ENCODE measurements at places on chromosomes 4 and X.

DNA sequence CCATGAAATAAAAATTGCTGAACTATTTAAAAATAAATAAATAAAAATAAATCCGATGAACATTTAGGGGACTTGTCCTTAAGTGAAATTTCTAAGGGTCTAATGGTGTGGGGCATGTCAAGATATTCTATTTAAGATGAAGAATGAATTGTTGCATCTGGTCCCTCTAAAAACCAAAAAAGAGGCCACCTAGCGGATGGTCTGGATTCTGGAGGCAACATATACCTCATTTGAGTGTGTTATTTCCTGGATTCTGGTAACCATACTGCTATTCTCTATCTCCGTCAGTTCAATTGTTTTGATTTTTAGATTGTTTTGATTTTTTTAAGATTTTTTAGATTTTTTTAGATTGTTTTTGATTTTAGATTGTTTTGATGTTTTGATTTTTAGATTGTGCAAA lies 28.3 kb downstream of the AGTR2 start:
- DNase-seq = no peak

- DNase-seq = no peak
These were observed 293.2 kb upstream of the PRPS2 start for GRCh38 chrX:12497832-12498591.

GRCh38 chrX:110317061-110317819 lies 645 bp downstream of the AMMECR1 start:
- peak; percentile 28 for DNase-seq

DNA sequence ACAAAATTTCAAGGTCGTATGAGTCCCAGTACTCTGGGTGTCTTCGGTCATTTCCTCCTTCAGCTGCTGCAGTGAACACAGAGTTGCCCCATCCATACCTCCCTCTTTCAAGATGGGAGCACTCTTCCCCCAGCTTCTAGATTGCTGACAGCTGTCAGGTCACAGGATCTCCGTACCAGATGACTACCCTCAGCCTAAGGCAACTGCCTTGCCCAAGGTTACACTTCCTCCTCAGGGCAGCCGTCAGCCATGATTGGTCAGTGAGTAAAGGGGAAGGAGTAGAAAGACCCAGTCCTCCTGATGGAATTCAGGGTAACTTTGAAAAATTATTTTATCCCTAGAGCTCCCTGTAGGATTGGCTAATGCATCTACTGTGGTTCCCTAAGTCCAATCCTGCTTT lies 81.6 kb downstream of the NAF1 start:
- no peak for DNase-seq

DNA sequence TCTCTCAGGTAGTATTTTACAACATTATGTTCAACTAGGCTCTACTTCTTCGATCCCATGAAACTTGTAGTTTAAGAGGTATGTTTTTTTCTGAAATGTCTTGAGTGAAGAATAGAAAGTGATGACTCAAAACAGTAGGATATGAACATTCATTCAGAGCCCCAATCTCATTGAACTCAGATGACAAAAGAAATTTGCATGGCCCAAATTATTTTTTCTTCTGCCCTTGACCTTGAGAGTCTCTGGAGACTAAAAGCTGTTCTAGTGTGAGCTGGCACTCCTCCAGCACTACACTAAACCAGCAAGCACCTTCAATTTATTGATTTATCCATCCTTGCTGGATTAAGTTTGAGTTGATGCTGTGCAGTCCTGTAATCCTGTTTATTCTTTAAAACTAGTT lies 4.0 kb downstream of the DCLK2 start:
- no peak for DNase-seq

DNA sequence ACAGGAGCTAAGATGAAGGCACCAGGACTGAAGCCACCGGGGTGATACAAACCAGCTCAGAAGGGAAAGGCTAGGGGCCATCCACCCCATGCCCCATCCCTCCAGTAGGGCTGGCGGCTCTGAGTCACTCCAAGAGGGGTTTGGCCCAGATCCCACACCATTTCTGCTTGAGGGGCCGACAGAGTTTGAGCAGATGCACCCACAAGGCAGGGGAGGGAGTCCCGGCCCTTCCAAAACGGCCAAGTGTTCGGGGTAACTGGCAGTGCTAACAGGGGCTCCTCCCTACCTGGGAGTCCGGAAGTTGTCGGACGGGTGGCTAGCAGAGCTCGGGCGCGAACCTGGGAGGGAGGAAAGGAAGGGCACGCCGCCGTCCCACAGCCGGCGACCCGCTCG lies 412 bp downstream of the SLC10A3 start:
- DNase-seq = peak; percentile 54

- DNase-seq = no peak
These were observed 83.3 kb downstream of the DDIT4L start for GRCh38 chr4:100106982-100107381.

GRCh38 chr4:17544205-17544604 lies 29.2 kb downstream of the CLRN2 start:
- no peak for DNase-seq

DNA sequence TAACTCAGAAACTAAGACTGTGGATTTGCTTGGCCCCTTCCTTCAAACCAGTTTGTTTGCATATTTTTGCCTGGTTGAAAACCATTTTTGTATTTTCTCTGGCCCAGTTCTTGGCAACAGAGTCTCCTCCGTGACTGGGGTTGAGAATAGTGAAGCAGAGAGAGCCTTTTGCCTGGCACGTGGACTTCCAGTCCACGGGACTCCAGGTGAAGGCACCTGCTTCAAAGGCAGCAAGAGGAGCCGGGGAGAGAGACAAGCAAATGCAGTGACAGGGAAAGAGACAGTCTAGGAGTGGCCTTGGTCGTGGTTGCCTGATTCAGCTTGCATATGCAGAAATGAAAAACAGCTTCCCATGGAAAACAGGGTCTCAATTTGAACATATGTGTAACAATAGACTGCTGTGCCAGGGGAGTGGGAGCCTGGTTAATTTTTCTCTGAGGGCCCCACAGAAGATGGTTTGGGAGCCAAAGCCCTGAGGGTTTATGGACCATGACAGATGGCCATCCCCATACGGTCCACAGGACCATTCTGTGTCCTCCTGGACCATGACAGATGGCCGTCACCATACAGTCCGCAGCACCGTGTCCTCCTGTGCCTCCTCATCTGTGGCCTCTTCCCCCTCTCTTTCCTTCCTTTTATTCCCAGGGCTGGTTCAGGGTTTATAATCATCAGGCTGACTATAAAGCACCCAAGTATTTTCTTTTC lies 272.2 kb upstream of the RASGEF1B start:
- no peak for DNase-seq

DNA sequence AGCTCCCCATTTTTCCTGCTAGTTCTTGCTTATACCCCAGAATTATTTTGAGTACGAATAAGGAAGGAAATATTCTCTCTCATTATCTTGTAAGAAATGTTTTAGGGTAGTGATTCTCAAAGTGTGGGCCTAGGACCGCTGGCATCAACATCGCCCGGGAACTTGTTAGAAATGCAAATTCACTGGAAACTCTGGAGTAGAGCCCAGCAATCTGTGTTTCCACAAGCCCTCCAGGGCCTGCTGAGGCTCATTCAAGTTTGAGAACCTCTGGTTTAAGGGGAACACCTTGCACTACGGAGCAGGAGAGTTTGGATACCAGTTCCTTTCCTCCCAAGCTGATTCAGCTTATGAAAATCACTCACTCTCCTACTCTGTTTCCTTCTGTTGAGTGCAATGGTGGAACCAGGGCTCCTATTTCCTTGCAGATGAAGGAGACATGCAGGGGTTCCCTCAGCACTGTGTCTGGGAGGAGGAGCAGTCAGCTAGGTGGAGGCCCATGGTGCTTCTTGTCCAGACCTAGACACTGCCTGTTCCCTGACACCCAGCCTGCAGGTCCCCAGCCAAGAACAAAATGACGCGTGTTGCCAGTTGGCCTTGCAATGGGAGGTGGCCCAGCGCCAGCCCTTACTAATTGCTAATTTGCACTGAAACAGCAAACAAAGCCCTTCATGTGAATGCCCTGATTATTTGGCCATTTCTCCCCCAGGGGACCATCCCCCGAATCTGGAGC lies 68.5 kb downstream of the CYTL1 start:
- no peak for DNase-seq

- DNase-seq = no peak
These were observed 4.1 kb upstream of the CPLX1 start for GRCh38 chr4:829761-830600.

DNA sequence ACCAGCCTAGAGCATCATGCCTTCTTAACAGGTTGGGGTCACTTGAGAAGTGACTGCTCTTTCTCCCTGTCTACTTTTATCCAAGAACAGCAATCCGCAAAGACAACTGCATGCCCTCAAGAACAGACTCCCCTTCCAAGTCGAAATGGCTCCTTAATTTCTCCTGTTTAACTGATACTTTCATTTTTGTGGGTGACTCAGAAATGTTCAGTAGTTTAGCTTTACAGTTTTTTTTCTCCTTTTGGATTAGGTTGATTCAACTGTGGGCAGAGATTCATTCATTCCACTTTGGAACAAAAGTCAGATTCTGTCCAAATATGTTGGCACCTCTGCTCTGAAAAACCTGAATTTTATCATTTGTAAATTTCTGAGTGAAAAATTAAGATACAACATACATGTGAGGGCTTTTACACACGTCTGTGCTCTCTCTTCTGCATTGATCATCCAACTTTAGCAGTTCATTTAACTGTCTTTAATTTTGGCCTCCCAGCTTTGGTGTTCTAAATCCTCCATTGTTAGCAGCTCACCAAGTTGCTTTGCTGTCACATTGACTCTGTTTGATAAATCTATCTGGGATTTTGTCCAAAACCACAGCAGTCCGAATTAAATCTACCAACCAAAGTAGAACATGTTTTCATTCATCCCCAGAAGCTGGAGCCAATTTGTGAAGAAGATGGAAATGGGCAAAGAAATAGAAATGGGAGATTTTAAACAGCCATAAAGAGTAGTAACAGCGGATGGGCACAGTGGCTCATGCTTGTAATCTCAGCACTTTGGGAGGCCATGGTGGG lies 50.0 kb downstream of the HOPX start:
- peak; percentile 48 for DNase-seq

DNA sequence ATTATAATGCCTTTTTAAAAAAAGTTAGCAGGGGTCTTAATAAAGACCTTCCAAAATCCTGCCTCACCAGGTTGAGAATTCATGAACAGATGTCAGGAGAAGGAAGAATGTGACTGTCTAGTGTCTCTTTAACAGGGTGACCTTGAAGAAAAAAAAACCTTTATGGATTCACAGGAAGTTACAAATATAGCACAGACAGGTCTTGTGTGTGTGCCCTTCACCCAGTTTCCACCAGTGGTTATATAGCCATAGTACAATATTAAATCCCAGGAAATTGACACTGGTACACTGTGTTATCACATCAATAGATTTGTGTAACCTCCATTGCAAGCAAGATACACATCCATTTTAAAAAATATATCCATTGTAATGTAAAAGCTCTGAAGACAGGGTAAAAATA lies 43.7 kb downstream of the HADH start:
- DNase-seq = no peak

DNA sequence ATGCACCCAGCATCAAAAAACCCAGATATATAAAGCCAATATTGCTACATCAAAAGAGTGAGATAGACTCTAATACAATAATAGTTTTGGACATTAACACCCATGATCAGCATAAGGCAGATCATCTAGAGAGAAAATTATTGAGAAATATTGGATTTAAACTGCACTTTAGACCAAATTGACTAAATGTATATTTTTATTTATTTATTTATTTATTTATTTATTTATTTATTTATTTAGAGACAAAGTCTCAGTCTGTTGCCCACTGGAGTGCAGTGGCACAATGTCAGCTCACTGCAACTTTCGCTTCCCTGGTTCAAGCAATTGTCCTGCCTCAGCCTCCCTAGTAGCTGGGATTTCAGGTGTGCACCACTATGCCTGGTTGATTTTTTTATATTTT lies 193.0 kb downstream of the KLHL4 start:
- DNase-seq = no peak

DNA sequence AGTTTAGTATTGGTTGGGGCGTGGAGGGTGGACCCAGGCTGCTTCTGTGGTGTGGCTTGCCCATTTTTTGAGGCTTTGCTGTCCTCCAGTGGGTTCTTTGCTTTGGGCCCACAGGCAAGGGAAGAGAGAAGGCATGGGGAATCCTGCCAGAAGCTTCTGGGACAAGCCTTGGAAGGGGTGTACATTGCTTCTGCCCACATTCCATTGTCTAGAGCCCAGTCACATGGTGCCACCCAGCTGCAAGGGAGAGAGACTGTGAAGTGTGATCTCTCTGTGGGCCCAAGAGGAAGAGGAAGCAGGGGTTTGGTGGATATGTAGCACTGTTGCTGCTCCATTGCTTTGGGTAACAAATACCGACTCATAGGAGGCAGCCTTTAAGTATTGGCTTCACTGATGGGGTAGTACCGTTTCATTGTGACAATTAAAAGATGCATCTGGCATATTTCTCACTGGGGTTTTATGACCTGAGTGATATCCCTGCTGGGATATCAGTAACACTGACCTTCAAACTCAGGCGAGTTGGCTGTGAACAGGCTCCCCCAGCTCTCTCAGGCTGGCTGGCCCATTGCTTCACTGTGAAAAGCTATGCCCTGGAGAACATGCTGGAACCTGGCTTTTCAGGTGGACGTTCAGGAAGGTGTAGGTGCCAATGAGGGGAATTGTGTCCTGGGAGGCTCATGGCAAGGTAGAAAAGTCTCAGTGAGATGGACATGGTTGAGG lies 85.9 kb downstream of the CLDN34 start:
- DNase-seq = no peak
